Amniotic epithelial cell (primary cell): ENCODE measurements at places on chromosomes 4 and X.
A peak's percentile ranks its signal among the peaks of the same experiment; 100 is the strongest.

GRCh38 chr4:76850010-76850441 is 47.9 kb downstream of the SOWAHB start:
- DNase-seq: peak; percentile 96

DNA sequence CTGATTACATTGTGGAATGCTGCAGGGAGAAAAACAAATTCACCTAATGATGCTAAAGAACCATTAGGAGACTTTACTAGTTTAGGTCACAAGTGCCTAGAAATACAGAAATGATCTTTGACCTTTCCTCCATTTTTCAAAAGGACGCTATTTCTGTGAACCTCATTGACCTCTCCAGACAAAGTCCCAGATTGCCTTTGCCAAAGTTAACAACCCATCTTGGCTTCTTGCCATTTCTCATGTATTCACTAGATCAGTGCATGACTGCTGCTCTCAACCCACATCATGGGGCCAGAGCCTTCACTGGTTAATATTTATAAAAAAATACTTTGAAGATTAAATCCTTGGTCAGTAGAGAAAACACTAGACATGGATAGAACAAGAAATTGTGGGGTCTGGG is 19.9 kb upstream of the AR start:
- DNase-seq: no peak

- no peak for DNase-seq
These were observed 457.9 kb downstream of the FAT4 start for GRCh38 chr4:125772680-125773079.

GRCh38 chr4:123547216-123548165 is 150.9 kb downstream of the SPRY1 start:
- DNase-seq: no peak

DNA sequence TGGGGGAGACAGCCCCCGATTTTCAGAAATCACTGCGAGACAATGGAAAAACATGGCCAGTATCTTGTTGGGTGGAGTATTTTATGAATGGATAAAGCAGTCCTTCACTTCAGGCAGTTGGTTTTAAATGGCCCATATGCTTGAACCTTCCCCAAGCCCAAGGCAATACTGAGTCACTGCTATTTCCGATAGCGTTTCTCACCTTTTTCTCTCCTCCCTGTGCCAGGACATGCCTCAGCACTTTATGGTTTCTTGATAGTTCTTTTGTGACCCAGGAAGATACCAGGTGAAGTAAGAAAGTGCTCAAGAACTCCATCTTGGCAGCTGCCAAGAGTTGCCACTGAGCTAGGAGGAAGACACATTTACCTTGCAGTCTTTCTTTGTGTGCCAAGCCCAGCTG is 26.8 kb upstream of the ESX1 start:
- no peak for DNase-seq

- DNase-seq: no peak
These were observed 737 bp downstream of the NELFA start for GRCh38 chr4:2007804-2008670.
